ENCODE measurements at places on chromosomes 16 and 17.

DNA sequence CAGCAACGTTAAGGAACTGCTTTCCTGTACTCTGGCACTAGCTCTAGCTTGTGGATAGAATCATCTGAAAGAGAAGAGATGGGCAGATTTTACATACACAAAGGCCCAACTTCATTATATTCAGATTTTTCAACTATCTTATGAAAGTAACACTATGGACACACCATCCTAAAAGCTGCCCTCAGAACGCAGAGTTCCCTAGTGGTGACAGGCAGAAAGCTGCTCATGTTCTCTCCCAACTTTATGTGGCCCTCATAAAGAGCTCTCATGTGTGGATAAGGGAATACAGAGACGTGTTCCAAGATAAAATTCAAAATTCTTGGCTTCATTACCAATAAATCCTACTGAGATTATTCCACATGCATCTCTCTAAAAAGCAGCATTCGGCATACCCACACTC is 1.5 kb downstream of the CFAP20 start:
- no peak for DNase-seq

DNA sequence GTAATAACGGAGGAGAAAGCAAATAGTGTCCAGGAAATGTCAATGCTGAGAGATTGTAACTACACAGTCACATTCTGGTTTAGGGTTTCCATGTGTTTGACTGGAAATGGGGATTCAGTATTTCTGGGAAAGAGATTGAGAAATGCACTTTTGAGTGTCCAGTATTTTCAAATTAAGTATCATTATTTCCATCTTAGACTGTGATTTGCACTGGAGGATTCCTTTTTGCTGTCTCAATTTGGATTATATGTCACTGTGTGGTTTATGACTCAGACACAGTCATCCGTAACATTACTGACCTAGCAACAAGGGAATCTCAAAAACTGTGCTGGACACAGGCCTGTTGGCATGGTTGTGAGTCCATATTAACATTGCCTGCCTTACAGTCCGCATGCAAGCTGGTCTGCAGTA is 681.4 kb downstream of the CDH11 start:
- no peak for DNase-seq

DNA sequence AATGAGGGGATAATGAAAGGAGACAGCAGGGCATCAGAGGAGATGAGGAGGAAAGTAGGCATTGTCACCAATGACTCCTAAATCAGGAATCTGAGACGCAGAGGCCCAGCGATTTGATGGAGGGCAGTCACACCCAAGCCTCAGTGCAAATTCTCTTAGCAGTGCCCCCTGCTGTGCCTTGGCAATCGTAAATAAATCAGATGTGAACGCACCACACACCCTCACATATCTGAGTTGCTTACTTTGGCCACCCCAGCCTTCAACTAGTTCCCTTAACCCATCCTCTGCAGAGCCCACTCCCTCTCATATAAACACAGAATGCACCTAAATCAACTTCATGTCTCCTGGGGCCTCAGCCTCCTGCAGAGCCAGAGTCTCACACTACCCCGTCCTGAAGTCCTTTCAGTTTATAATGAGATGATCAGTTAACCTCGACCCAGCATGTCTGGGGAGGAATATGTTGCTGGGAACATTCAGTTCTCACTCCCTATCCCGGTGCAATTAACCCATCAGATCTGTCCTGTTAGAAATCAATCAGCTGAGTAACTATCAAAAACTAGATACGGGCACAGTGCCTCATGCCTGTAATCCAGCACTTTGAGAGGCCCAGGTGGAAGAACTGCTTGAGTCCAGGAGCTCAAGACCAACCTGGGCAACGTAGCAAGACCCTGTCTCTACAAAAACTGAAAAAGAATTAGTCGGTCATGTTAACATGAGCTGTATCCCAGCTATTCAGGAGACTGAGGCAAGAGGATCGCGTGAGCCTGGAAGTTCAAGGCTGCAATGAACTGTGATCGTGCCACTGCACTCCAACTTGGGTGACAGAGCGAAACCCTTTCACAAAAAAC is 78.4 kb downstream of the SLC39A11 start:
- DNase-seq = no peak

- DNase-seq = no peak
Measured at GRCh38 chr16:56320056-56320455, 105.3 kb downstream of the AMFR start.

DNA sequence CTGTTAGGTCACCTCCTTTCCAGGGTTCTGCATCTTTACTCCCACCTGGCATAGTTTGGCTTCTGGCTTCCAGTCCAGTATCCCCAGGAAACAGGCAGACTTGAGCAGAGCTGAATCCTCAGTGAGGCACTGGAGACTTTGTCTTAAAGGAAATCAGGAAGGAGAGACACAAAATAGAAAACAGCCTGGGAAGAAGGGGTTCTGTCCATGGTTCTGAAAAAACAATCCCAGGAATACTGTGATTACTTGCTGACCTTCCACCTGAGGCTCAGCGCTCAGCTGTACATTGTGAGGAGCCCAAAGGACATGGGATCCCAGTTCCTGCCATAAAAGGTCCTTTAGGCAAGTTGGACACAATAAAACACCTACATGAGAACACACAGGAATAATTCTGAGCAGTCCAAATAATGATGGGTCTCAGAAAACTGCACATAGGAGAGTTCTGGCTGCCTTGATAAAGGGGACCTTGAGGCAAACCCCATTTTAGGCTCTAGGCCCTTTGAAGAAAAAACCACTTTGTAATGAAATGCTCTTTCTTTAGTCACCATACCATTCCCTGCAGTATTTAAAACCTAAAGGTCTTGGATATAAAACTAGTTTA is 81.4 kb upstream of the CRHR1 start:
- DNase-seq = no peak

DNA sequence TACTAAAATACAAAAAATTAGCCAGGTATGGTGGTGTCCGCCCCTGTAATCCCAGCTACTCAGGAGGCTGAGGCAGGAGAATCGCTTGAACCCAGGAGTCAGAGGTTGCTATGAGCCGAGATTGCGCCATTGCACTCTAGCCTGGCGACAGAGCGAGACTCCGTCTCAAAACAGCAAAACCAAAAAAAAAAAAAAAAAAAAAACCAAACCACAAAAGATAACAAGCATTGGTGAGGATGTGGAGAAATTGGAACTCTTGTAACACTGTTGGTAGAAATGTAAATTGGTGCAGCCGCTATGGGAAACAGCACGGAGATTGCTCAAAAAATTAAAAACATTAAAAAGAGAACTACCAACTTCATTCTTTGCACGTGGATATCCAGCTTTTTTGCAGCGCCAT is 119.4 kb downstream of the OR1D5 start:
- DNase-seq = no peak

Measured in stimulated activated CD4-positive, alpha-beta T cell treated with anti-CD3 and anti-CD28 coated beads, Interleukin-15, amount 100 ng/mL, for 1 hour (primary cell).